Activated CD4-positive, alpha-beta memory T cell treated with anti-CD3 and anti-CD28 coated beads, Interleukin-2, amount 10 ng/mL, durations not matched to agents 7 days and 5 days (primary cell): ENCODE measurements at places on chromosomes 12 and 14. TPM values are rescaled to one million over a fixed set of nuclear protein-coding genes. Genes with fewer than 3 reads are reported as not detected.

DNA sequence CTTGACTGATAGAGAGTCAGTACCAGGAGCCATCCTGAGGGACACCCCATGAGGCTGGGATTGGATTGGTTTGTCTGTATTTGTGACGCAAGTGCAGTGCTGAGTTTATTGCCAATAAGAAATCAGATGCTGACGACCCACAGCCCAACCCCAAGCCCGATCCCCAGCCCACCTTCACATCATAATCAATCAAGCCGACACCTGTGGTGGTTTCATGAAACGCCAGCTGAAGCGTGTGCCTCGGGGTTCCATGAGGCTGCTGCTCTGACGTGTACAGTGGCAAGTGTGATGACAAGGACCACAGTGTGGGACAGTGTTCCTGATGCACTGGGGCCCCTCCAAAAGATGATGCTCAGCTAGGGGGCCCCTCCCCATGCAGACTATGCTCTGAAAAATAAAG is 62.1 kb upstream of the C14orf180 start:
- DNase-seq = no peak

Gene COX8C
- total RNA-seq = not detected

DNA sequence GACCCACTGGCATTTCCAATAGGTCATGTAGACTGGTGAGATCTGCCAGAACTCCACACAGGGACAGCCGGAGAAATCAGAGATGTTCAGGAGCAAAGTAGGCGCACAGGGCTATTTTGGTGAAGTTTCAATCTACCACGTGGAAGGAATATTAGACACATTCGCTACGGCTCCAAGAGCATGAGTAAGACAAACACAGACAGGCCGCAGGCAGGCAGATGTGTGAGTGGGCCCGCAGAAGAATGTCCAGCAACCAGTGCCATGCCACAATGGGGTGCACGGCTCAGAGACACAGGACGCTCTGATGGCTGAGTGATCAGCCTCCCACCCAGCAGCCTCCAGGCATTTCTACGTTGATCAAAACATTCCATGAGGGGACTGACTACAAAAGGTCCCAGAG is 10.4 kb downstream of the SLC15A4 start:
- no peak for DNase-seq

DNA sequence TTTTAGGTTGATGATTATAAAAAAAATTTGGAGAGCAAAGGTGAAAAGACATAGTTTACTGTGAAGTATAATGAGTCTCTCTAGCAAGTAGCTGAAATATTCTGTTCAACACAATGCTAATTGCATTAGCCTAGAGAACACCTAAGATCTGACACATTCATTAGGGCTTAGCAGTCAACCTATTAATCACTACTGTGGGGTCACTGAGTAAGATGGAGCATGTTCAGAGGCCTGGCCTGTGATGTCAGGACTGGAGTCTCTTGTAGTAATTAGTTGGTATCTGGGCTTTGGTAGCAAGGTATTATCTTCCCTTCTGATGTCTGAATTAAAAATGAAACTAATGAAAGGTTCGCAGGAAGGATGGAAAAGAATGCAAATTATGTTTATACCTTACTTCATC is 112.7 kb downstream of the SLC16A7 start:
- no peak for DNase-seq

Gene PIP4K2C
- total RNA-seq = 21.6 TPM

DNA sequence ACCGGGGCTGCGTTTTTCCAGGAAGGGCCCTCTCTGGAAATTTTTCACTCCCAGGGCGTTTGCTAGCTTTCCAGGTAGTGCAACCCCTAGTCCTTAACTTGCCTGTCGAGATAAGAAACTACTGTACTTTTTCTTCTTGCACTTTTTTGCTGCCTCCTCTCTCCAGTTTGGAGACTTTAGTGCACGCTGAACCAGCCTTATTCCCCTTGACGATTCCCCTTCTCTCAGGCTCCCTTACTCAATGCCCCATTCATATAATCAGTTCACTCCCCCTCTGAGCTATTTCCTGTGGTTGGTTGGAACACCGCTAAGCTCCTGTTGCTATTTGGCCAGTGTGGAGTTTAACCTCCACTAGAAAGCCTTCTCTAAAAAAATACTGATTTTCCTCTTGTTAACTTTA is 682 bp downstream of the CREBL2 start:
- peak; percentile 27 for DNase-seq

- no peak for DNase-seq
These were observed 176.1 kb downstream of the KTN1 start for GRCh38 chr14:55756078-55756477.

DNA sequence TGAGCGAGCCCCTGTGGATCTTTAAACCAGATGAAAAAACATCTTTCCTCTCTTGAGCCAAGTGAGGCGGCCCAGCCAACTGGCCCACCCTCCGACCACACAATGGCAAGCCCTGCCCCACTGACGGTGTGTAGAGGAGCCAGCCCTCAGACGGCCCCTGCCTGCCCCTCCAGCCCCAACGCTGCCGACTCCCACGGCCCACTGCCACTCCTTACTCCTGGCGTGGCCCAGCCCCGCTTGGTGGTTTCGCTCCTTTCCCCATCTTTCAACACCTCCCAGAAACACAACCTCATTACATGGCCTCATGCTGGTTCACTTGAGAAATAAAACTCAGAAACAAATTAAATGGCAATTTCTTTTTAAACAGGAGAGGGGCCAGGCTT is 80.6 kb upstream of the DICER1 start:
- no peak for DNase-seq

- no peak for DNase-seq
These were observed 1.8 kb upstream of the RCOR1 start for GRCh38 chr14:102590667-102591099.

DNA sequence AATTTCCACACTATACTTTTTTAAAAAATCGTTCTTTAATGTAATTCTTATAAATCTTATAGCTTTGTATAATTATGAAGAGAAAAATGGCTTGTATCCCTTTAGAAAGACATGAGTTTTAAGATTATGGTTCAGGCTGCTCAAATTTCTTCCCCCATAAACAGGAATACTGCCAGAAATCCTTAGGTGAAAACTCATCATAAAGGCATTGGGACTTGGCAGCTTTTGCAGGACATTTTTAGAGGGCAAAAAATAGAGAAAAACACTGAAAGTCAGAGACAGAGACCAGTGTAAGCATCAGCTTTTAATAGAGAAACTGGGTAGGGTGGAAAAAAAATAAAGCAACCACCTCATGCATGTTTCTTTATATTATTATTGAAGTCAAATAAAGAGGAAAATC is 29.1 kb downstream of the LRRK2 start:
- no peak for DNase-seq

DNA sequence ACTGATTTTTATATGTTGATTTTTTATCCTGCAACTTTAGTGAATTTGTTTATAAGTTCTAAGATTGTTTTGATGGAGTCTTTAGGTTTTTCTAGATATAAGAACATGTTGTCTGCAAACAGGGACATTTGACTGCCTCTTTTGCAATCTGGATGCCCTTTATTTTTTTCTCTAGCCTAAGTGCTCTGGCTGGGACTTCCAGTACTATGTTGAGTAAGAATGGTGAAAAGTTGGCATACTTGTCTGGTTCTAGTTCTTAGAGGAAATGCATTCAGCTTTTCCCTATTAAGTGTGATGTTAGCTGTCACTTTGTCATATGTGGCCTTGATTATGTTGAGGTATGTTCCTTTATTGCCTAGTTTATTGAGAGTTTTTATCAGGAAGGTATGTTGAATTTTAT is 68.1 kb downstream of the ERC1 start:
- DNase-seq = no peak

DNA sequence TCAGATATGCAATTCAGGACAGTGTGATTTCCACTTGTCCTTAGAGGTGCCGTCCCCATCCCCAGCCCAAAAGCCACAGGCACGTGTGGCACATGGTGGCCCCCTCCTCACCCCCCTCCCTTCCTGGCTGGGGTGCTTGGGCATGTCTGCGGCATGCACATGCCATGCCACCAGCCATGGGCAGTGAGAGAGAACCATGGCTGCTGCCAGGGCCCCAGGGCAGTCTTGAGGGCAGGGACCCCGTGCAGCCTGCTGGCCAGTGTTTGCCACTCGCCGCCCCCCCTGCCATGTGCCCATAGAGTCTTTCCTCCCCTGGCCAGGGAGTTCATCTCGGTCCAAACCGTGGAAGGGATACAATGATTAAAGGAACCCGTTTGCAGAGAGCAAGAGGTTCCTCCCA is 41.5 kb downstream of the TNFAIP2 start:
- no peak for DNase-seq

DNA sequence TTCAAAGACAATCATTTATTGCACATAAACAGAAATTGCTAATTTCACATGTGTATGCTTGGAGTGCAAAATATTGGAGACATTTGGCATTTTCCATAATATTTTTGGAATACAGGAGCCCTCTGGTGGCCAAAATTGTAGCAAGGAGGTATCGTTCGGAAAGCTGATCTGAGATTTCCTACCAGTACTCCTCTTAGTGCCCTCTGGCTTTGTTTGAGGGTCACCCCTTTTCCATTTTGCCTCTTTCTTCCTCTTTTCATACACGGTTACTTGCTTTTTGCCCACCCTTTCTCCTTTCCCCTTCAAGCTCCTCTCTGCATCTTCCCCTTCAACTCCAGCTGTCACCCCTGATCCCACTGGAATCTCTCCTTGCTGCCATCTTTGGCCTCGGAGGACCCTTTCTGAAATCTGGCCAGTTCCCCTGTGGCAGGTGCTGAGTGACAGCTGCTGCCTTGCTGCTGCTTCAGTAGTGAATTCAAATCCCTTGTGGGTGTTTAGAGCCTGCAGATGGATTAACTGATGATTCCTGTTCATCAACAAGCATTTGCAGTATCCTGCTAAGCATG is 164.6 kb upstream of the PARP11 start:
- no peak for DNase-seq

GRCh38 chr12:99142651-99143050 is 497.6 kb downstream of the APAF1 start:
- no peak for DNase-seq

- no peak for DNase-seq
These were observed 201.2 kb downstream of the TTC8 start for GRCh38 chr14:89025561-89026236.

GRCh38 chr12:88866881-88867280 is 286.6 kb upstream of the KITLG start:
- DNase-seq = no peak

- no peak for DNase-seq
These were observed 1.4 kb downstream of the HMGA2 start for GRCh38 chr12:65825507-65826352.

GRCh38 chr12:112234303-112234702 is 108.9 kb downstream of the TRAFD1 start:
- DNase-seq = no peak

Gene RFX4
- total RNA-seq = not detected

GRCh38 chr12:38607295-38607694 is 290.7 kb downstream of the ALG10B start:
- no peak for DNase-seq

Gene TRIAP1
- 21.6 TPM for total RNA-seq

- no peak for DNase-seq
These were observed 252.6 kb downstream of the FOXN3 start for GRCh38 chr14:89164168-89165073.

DNA sequence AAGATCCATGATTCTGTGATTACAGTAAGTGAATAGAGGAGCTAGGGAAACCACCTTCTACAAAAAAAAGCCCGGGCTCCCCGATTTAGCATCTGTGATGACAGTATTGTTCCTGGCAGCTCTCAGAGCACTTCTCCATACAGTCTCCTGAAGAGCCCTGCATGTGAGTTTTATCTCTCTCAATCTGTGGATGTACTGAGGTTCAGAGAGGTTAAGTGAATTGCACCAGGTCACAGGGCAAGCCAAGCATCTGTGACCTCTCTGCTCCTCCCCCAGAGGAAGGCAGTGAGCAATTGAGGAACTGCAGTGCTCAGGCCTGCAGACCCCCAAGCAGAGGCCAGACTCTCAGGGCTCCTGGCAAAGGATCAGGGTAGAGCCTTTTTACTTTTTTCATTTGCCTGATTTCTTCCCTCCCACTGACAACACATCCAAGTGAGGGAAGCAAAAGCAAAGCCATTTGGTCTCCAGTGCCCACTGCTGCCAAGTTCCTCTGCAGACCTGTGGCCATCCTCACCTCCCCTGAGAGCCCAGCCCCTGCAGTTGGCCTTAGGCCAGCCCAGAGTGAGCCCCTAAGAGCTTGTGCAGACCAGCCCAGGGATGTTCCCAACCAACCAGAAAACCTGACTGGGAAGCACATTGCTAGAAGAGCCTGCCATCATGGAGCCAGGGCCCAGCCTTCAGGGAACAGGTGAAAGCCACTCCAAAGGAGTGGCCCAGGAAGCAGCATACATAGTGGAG is 47.6 kb upstream of the PNMA1 start:
- no peak for DNase-seq

- DNase-seq = peak; percentile 9
These were observed 108.5 kb upstream of the FKBP4 start for GRCh38 chr12:2686280-2686646.

GRCh38 chr12:124352839-124353238 is 57.9 kb downstream of the RFLNA start:
- DNase-seq = no peak

DNA sequence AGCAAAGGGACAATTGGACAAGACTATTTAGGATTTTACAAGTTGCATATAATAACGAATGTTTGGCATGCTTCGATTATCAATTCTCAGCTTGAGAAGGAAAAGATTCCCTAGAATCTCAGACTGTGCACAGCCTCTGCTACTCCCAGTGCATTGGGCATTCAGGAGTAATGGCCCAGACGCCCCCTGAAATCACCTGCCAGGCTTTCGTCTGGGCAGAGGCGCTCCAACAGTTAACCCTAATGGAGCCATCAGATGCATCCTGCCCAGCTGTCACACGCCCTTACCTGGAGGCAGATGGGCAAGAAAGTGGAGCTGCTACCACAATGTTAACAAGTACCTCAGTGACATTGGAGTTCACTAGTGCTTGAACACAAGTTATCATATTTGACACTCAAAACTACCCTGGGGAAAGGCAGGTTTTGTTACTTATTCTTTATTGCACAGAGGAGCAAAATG is 927 bp upstream of the LRP6 start:
- no peak for DNase-seq

Gene FAM181A
- not detected for total RNA-seq

- no peak for DNase-seq
These were observed 1.7 kb downstream of the HNF1A start for GRCh38 chr12:120979862-120980696.

DNA sequence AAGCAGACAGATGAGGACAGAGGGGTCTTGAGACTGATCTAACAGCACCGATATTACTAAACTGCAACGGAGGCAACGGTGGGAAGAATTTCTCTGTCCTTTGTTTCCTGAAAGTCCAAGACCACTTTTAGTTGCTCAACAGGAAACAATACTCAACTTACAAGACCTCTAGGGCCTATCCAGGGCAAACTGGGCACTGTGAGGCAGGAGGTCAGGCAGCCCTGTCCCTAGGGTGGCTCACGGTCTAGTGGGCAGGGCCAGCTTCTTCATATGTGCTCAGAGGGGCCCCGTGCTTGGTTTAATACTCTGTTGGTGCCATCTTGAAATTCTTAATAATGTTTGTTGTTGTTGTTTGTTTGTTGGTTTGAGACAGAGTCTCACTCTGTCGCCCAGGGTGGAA is 14.2 kb downstream of the SSH1 start:
- DNase-seq = no peak

Gene LMNTD1
- total RNA-seq = not detected

GRCh38 chr12:8692573-8692972 is 5.2 kb upstream of the RIMKLB start:
- DNase-seq = no peak
